Activated T-cell treated with anti-CD3 and anti-CD28 coated beads for 4 hours (primary cell): ENCODE measurements at places on chromosomes 7 and 10.

DNA sequence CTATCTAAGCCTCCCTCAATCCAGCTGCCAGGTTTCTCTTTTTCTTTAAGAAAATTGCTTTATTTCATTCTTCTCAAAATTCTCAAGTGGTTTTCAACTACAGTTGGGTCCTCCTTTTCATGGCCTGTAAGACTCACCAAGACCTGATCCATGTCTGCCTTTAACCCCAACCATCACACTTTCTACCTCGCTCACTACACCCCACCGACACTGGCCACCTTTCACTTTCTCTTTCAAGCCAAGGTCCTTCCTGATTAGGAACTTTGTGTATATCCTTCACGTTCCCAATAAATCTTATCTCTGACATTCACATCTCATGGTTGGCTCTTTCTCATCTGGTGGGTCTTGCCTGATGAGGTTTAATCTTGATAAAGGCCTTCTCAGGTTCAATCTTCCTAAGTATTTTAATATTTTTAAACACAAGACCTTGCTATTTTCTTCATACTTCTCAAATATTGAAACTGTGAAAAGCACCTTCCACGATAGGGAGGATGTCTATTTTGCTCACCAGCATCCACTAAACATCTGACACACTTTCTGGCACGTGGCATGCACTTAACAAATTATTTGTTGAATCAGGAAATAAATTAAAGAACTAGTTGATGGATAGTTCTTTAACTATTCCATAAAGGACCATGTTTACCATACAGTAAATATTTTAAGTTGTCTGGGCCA is 624.8 kb downstream of the GRID1 start:
- DNase-seq, result no peak

DNA sequence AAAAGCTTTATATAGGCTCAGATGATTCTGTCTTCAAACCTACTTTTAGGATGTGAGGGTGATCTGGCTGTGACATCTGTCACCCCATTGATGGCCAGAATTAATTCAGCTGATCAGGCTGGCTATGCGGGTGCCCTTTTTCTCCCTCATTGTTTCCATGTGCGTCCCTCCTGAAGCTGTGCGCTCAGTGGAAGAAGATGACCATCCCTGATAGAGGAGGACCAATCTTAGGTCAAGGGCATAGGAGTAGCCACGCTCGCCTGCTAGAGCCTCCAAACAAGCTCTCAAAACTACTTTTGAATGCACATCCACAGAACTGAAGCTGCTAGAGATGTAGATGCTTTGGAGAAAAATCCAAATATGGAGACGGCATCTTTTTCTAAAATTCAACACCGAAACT is 48.7 kb downstream of the MYPN start:
- DNase-seq, result no peak

DNA sequence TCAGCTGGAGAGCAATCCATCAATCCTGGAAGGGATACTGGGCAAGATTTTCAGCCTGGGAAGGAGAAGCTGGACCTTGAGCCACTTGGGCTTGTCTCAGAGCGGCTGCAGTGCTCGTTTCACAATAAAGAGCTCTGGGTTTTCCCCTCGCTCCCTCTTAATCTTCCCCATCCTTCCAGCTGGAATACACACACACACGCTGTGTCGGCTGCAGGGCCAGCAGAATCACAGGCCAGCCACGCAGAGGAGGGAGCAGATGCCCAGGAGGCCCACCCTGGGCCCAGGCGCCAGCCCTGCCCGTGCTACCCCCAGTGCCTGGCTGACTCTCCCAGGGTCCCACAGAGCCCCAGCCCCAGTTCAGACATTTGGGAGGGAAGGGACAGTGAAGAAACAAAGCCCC is 255.1 kb downstream of the TNS3 start:
- DNase-seq, result no peak

DNA sequence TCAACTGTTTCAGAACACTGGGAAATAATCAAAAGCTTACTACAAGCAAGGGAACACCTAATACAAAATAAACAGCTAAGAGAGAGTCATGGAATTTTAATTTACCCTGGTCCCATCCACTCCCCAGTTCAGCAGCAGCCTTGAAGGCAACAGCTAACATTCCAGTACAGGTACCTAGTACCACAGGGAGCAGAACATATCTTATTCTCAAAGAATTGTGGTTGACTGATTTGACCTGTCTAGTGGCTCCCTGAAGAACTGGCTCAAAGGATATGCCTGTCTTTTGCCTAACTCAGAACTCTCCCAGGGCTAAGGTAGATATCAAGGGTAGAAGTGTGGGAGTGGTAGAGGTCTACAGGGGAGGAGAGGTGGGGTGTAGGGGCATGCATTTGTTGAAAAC is 32.3 kb downstream of the SMURF1 start:
- no peak for DNase-seq

DNA sequence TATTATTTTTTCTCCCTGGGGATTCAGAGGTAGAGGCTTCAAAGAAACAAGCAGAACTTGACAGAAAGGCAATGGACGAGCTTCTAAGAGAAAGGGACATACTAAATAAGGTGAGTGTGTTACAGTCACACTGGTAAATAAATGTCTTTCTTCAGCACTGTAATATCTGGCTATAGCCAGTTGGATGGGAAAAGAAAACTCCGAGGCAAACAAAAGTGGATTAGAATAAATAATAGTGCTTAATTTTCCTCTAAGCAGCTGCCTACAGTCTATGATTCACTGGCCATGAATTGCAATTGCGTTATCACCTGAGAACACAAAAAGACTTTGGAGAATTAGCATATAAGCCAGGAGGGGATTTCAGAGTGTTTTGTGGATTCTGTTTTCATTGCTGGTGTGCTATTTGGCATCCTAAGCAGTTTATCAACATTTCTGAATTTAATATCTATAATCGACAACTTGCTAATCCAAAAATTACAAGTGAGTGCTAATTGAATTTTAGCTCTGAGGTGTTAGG is 23.2 kb downstream of the CFAP58 start:
- no peak for DNase-seq

GRCh38 chr10:119343011-119343601 is 135.7 kb downstream of the GRK5 start:
- DNase-seq, result no peak

DNA sequence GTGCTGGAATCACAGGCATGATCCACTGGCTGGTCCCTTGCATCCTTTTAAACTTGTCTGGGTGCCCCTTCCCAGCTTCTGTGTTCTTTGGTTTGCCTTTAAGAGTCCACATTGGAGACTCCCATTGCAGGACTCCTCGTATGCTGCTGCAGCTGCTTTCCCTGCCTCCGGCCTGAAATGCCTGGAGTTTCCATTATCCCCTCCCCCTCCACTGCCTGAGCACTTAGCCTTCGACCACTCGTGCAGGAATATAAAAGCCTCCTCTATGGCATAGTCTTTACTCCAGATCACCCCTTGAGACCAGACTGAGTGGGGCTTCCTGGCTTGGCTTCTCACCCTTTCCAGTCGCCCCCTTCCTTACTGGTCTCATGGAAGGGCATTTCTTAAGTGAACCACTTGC is 80.2 kb downstream of the RHOBTB1 start:
- no peak for DNase-seq

- no peak for DNase-seq
Observed at GRCh38 chr7:3979611-3980299, 678.7 kb downstream of the SDK1 start.

DNA sequence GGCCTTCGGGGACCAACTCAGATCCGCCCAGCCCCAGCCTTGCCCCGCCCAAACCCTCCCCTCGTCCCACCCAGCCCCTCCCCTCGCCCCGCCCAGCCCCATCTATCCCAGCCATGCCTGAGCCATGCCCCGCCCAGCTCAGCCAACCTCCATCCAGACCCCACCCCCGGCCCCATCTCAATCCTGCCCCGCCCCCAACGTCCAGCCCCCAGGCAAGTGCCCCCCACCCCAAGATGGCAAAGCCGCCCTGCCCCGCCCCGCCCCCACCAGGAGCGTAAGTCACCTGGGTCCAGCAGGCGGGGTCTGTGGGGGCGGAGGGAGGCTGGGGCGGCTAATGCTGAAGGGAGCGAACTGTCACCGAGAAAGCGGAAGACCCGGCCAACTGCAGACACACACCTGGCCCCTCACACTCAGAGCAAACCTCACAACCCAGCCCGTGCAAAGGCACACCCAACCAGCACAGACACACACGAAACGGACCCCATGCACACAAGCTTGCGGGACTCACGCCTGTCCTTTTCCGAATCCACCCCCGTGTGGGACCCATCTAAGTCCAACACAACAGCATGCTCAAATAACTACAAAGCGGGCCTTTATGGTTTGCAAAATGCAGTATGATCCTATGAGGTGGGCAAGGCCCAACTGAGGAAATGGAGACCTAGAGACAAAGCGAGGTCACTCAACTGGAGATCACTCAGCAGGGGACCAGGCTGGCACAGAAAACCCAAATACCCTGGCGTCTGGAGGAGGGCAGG is 11.5 kb upstream of the OGA start:
- peak; percentile 61 for DNase-seq

- no peak for DNase-seq
Observed at GRCh38 chr10:111130471-111130870, 53.6 kb downstream of the ADRA2A start.

DNA sequence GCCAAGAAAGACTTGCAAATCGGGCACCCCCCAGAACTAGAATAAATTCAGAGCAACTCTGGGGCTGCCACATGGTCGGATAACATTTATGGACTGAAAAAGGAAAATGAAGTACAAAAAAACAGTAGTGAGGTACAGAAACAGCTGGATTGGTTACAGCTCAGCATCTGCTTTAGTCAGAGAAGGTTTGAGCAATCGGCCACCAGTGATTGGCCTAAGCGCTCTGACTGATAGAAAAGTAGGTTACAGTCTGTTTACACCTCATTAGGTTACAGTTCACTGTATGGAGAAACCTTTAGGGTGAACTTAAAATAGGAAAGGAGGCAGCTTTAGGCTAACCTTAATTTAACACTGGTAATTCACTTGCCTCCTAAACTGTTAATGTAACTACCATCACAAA is 102.0 kb upstream of the DKK1 start:
- no peak for DNase-seq

GRCh38 chr7:88638583-88638982 is 120.9 kb upstream of the ZNF804B start:
- no peak for DNase-seq

DNA sequence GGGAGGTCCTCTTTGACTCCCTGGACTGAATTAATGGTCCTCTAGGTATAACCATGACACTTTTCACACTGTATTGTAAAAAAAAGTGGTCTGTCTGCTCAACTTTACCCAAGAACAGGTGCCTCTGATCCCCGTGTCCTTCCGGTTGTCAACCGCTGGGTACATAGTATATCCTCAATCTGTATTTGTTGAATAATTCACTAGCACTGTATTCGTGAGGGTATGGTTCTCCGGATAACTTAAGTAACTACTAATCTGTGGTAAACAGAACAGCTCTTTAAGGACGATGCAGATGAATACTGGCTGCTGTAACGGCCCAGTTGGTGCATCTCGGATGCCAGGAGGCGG is 472 bp upstream of the ADAM22 start:
- DNase-seq, result no peak

GRCh38 chr10:28169525-28169924 is 133.3 kb downstream of the MPP7 start:
- no peak for DNase-seq

GRCh38 chr7:93194386-93194785 is 31.9 kb downstream of the HEPACAM2 start:
- DNase-seq, result no peak

- DNase-seq, result no peak
Observed at GRCh38 chr7:125154930-125155329, 225.3 kb upstream of the POT1 start.

DNA sequence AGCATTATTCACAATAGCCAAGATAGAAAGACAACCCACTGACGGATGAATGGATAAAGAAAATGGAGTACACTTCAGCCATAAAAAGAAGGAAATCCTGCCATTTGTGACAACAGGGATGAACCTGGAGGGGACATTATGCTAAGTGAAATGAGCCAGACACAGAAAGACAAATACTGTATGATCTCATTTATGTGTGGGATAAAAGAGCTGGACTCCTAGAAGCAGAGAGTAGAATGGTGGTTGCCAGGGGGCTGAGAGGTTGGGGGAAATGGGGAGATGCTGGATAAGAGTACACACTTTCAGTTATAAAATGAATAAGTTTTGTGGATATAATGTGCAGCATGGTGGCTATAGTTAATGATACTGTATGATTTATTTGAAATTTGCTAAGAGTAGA is 124.4 kb downstream of the SEC23IP start:
- DNase-seq, result no peak

DNA sequence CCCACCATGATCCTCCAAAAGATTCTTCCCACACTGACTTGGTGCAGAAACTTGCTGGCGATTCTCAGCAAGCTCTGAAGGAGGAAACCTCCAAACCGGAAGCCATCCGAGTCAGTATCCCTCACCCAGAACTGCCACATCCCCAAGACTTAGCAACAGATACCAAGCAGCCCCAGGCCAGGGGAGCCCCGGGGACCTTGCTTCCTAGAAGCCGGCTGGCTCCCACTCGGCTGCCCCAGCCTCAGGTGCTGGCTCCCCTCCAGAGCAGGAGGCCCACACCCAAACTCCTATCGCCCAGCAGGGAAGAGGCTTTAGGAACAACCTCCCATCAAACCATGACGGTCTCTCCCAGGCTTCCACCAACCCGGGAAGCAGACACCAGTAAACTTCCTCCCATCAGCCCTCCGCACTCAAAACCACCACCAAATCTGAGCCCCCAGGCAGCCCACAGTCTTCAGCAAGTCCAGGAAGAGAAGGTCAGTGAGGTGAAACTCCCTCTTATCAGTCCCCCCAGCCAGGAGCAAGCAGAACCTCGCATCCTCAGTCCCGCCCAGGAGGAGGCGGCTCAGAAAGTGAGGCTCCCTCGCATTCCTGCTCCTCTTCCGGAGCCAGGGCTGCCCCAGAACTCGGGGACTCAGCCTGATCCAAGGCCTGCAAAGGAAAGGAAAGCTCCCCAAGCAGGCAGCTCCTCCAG is 82.3 kb downstream of the LRGUK start:
- no peak for DNase-seq

- DNase-seq, result no peak
Observed at GRCh38 chr7:132112657-132113056, 463.6 kb downstream of the PLXNA4 start.

GRCh38 chr7:77415476-77415822 is 700 bp downstream of the GSAP start:
- DNase-seq, result no peak

GRCh38 chr10:84523526-84523925 is 195.1 kb downstream of the CCSER2 start:
- no peak for DNase-seq

GRCh38 chr7:74000489-74001149 is 27.4 kb upstream of the ELN start:
- DNase-seq, result no peak

DNA sequence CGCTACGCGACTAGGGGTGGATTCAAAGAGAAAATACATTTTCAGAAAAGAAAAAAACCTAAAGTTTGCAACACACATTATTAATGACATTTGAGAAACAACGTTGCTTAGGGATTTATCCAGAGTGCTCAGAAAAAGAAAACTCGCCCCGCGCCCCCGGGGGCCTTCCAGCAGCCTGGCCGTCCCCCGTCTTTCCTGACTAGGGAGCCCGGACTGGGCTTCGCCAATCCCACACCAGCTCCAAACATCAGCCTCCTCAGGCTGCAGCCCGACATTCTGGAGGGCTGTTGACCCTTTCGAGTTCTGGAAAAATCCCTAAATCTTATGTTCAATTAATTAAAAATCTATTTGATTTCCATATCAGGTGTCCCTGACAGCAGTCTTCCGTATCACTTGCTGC is 48.6 kb downstream of the CLEC2L start:
- no peak for DNase-seq
